ENCODE measurements at places on chromosomes 5 and 9. TPM values are rescaled to one million over a fixed set of nuclear protein-coding genes. Genes with fewer than 3 reads are reported as not detected.
A peak's percentile ranks its signal among the peaks of the same experiment; 100 is the strongest.

The LECT2 gene
- not detected for total RNA-seq

DNA sequence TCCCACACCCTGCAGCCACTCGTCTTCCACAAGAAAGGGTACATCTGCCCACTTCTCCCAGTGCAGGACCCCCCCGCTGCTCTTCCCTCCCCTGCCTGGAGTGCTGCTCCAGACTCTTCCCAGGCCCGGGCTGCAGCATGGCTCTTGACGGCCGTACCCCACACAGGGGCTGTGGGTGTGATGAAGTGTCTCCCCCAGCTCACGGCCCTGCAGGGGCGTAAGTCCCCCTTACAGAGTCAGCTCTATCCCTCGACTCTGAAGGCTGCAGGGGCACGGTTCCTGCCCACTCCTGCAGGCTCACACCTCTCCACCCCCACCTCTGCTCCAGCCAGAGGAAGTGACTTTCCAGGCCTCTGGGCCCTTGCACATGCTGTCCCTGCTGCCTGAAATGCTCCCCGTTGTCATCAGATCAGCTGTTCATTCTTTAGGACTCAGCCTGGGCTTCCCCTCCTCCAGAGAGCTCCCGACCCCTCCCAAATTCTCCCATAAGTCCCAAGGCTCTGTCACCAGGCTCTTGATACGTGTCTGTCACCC lies 180.6 kb upstream of the IER5L start:
- no peak overlapping the region for H3K27ac ChIP-seq
- H3K4me3 ChIP-seq, result no peak overlapping the region
- no peaks in the 10 kb centered on the region for H3K36me3 ChIP-seq
- H3K27me3 ChIP-seq, result peaks cover 18% of the 10 kb centered on the region

- H3K27ac ChIP-seq, result no peak overlapping the region
- peaks cover 42% of the 10 kb centered on the region for H3K27me3 ChIP-seq
- H3K36me3 ChIP-seq, result no peaks in the 10 kb centered on the region
- no peaks in the 10 kb centered on the region for H3K4me1 ChIP-seq
Measured at GRCh38 chr9:138071731-138072130, 194.1 kb downstream of the CACNA1B start.

DNA sequence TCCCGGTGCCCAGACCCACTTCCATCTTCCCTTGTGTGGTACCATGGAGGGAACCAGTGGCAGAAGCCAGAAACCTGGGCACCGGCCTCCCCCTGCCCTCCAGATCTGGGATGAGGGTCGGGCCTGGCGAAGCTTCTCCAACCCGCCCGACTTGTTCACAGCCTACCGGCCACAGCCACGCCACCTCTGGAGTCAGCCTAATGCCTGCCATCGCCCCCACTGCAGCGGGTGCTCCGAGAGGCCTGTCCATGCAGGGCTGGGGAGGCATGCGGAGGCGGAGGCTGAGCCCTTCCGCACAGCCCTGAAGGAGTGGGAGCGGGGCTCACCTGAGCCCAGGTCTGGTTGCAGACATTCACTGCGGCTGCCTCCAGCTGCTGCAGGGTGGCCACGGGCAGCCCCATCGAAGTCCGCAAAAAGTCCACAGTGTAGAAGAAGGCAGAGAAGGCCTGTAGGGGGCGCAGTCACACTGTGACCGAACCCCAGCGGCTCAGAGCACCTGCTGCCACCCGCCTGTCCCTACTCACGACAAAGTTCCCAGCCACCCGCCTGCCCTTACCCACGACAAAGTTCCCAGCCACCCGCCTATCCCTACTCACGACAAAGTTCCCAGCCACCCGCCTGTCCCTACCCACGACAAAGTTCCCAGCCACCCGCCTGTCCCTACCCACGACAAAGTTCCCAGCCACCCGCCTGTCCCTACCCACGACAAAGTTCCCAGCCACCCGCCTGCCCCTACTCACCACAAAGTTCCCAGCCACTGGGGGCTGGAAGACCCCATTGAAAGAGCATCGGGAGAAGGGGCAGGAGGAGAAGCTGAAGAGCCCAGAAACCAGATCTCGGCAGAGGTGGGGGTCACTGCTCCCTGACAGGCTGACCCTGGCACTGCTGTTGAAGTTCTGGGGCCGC lies 3.8 kb upstream of the NPDC1 start:
- peaks cover 2% of the 10 kb centered on the region for H3K4me1 ChIP-seq
- DNase-seq, result peak; percentile 39
- H3K27ac ChIP-seq, result no peak overlapping the region
- H3K36me3 ChIP-seq, result no peaks in the 10 kb centered on the region
- peaks cover 91% of the 10 kb centered on the region for H3K27me3 ChIP-seq

Measured in T-cell (primary cell).